T follicular helper cell (primary cell): ENCODE measurements at places on chromosomes 4 and X.

DNA sequence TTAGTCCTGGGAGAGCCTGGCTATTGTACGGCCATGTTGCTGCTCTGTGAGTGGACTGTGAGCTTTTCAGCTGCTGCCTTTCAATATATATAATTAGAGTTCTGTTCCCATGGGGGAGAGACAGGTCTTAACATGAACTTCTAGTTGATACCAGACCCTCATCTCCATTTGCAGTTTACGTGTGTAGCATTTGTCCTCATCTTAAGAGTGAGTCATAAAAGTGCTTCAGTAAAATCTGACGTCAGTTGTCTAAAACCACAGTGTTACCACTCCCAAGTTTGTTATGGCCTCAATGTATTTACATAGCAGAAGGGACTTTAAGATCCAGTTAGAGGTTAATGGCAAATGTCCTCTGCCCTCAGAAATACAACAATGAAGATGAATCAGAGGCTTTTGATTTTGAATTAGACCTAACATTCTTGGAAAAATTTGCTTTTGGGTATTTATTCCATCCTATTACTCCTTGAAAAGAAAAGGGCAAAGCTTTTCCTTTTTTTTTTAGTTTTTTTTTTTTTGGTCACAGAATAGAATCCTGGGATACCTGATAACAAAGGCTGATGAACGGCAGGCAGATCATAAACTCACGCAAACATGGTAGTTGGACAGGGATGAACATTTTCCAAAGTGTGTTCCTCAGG lies 38.6 kb downstream of the PHOX2B start:
- DNase-seq = no peak

DNA sequence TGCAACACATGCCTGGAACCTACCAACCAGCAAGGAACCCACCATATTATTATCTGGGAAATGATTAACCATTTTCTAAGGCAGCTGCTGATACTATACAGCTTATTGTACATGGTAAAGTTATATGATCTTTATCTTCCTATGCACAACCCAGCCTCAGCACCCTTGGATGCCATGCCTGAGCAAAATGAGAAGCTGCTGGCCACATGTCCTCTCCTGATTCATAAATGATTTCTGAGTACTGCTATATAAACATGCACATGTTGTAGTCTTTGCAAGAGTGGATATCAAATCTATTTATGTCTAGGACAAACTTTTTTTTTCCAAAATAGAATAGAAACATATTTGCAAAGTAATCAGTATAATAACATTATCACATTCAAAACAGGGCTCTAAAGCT lies 1043.6 kb downstream of the CCSER1 start:
- DNase-seq = no peak

DNA sequence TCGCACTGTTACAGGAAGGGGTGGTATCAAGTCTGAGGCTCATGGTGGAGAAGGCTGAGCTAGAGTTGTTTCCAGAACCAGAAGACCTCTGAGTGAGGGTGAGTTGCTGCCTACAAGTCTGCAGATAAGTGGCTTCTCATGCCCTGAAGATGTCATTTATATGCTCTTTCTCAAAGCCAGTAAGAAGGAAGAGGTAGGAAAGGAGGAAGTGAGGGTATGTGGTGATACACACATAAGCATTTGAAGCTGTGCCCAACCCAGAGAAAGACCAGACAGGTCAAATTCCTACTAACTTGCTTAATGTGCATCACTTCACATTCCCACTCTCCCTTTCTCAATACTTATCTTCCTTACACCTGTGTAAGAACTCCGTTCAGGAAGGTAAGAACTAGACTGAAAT lies at the start of gene PPBP:
PPBP (minus strand) TSS at position 130 of the 400 bp plus-strand sequence; CDS start at position 43, 87 bp downstream.
- no peak for DNase-seq

GRCh38 chr4:89303177-89303576 lies 4.4 kb downstream of the GPRIN3 start:
- DNase-seq = peak; percentile 32

DNA sequence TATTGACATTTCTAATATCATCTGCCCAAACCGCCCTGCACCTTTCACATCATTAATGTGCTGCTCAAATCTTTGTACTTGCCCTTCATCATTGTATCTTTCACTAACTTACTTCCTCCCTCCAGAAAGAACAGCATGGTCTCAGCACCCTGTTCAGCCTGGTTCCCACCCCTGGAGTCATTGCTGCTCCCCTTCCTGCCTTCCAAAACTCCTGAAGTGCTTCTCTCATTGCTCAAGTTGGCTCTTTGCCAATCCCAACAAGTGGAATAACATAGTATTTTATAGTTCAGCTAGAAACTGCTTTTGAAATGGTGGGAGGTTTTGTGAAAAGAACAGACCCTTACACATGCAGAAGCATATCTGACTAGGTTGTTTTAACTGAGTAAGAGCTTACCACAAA lies 14.0 kb upstream of the TTC29 start:
- DNase-seq = no peak

GRCh38 chr4:113563691-113564378 lies 197.7 kb downstream of the CAMK2D start:
- DNase-seq = no peak

DNA sequence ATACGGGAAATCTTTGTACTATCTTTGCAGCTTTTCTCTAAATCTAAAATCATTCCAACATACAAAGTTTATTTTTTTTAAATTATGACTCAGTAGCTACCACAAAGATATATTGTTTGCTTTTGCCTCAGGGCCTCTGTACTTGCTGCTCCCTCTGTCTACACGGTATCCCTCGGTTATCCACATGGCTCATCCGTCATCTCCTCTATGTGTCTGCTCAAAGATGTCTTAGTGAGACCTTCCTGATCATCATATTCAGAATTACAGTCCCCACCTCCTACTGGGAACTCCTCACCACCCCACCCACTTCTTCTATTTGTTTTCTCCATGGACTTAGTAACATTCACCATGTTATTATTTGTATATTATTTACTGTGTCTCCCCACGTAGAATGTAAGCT lies 107.8 kb downstream of the PARM1 start:
- no peak for DNase-seq

DNA sequence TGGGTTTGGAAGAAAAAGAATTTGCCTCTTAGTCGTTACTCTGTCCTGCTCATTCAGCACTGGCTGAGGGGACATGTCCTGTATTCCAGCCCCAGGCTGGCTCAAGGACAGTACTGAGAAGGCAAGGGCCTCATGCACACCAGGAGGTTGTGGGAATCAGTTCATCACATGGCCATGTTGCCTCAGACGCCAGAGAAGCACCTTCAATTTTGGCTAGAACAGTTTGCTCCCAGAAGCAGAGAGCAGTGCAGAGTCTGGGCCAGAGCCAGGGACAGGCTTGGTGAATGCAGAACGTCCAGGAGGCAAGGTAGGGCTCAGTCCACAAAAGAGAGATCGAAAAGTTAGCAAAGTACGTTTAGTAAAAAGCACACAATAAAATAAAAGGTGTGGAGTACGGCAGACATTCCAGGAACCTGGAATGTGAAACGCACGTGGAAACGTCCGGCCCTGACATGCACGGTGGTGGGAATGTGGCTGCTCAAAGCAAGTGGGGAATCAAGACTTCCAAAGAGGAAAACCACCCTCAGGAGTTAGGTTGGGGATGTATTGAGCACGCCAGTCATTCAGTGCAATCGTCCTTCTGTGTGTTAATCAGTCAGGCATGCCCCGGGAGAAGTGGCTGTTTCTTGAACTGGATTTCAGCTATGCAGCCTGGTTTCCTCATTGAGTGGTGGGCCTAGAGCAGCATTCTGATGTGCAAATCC lies 1.2 kb upstream of the SLC2A9 start:
- DNase-seq = no peak

DNA sequence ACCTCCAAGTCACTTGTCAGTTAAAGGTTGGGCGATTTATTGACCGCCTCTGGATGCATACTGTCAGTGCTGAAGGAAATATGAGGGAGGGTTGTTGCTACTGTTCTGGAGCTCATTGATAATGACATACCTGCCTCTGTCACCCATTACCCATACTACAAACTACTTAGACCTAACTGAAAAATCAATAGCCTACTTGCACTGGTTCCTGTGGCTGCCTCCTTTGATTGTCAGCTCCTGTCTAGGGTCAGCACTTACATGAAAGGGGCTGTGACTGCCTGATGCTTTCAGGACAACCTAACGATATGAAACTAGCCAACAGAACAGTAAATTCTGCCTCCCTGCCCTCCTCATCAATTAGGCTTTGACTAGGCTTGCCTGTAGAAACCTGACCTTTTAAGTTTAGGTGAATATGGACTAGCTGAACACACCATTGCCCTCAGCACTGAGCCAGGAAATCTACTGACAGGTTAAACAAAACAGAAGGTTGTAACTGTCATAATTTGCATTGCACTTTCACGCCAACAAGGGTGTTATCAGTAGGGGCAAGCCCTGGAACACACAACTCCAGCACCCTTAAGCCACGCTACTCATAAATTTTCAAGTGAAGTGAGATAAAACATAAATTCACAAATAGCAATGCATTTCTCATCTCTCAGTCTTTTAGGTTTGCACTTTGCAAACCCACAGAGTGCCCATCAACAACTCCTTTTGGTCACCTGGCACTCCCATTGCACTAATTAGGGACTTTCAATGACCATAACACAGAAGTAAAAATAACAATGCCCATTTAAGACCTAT lies 9.0 kb upstream of the MAB21L2 start:
- no peak for DNase-seq

- DNase-seq = no peak
Observed at GRCh38 chrX:139448996-139449395, 81.5 kb upstream of the F9 start.

DNA sequence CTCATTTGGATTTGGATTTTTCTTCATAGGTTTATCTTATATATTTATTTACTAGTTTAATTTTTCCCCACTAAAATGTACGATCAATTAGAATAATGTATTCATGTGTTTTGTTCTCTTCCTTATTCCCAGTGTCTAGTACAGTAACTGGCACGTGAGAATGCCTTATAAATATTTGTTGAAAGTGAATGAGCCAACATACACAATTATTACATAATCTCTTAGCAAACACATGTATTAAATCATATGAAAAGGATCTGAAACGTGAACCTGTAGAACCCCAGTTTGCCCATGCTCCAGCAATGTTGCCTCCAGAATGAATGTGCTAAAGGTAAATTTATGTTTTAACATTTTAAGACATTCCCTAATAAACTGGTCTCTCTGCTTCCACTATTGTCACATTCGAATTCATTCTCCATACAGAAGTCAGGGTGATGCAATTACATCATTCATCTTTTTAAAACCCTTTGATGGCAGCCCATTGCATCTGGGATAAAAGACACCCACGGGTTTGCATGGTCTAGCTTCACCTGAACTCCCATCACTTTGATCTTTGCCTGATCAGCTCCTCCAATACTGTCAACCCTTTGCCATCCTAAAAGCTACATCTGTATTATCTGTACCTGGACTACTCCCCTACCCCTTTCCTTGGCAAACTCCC lies 30.7 kb upstream of the AREG start:
- DNase-seq = no peak

DNA sequence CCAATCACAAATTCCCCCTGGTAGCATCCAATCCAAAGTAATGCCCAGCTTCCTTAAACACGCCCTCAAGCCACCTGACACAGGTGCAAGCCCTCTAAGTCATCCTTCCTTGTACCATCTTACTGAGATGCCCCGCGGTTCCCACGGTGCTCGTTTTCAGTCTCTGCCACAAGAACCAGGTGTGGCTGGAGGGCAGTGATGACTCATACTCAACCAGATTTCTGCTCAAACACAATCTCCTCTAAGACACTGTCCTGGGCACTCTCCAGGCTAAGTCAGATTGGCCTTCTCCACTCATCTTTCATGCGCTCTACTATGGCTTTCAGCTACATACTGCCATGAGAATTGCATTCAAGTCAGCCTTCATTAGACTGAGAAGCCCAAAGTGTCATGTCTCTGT lies 3.5 kb downstream of the SH3KBP1 start:
- no peak for DNase-seq

GRCh38 chr4:81164623-81165416 lies 50.2 kb downstream of the PRKG2 start:
- no peak for DNase-seq

DNA sequence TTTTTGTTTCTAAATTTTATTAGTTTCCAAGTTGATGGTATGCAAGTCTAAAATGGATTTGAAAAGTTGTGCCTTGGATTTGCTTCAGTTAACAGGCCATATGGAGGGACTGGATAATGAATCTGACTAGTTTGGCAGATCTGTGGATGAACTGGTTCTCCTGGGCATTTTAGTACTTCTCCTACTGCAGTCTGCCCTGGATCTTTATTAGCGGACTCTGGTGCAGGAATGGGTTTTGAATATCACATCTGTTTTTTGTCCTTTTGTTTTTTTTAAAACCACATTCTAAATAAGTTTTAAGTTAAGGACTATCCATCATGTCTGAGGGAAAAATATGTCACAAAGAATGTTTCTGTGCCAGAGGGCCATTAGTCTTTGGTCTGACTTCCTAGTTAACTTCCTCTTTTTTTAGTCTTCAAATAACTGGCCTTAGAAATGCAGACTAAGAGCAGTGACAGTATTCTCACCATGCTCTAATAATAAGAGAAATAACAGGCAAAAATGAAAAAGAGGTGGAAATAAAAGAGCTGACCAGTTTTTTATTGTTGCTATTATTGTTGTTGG lies 13.9 kb upstream of the DCK start:
- no peak for DNase-seq
